Activated T-helper 1 cell treated with Interleukin-2 at 50 U/mL for 16 hours (primary cell): ENCODE measurements at places on chromosomes 16 and 17.

GRCh38 chr17:69231521-69231920 lies 2.9 kb upstream of the ABCA10 start:
- DNase-seq, result no peak

DNA sequence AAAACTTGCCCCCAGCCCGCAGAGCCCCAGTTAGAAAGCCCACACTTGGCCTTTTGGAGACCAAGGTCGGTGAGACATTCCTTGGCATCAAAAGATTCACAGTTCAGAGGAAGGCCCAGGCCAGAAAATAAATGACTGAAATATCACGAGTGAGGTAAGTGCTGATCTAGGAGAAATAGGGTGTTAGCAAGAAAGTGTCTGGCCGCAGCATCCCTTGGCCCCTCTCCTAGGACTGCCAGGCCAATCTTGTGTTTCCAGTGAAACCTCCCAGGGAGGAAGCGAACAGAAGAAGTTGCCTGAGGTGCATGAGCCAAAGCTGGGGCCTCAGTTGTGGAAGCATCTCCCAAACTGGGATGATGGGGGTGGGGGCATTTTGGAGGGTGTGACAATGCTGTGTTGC lies 22.5 kb upstream of the NSMCE1 start:
- no peak for DNase-seq

GRCh38 chr17:71316176-71316897 lies 804.5 kb upstream of the SOX9 start:
- no peak for DNase-seq

- no peak for DNase-seq
Measured at GRCh38 chr16:2852731-2853507, 5.1 kb downstream of the PRSS22 start.

DNA sequence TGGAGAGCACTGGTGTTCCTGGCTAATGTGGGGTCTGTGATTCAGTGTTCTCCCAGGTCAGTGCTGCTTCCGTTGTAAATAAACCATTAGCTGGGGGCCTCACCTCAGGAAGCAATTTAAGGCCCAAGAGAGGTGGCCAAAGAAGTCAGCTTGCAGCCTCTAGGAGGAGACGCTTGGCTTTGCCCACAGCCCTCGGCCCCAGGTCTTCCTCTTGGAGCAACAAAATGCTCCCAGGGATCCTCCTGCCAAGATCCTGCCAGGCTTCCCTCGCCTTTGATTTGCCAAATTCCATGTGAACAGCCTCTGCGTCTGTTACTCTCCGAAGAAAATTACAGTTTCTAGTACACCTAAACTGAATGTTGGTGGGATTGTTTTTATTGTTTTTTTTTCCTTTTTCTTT lies 62.4 kb upstream of the TBX2 start:
- DNase-seq, result no peak
